ENCODE measurements at places on chromosomes 4 and X. TPM values are rescaled to one million over a fixed set of nuclear protein-coding genes. Genes with fewer than 3 reads are reported as not detected.

DNA sequence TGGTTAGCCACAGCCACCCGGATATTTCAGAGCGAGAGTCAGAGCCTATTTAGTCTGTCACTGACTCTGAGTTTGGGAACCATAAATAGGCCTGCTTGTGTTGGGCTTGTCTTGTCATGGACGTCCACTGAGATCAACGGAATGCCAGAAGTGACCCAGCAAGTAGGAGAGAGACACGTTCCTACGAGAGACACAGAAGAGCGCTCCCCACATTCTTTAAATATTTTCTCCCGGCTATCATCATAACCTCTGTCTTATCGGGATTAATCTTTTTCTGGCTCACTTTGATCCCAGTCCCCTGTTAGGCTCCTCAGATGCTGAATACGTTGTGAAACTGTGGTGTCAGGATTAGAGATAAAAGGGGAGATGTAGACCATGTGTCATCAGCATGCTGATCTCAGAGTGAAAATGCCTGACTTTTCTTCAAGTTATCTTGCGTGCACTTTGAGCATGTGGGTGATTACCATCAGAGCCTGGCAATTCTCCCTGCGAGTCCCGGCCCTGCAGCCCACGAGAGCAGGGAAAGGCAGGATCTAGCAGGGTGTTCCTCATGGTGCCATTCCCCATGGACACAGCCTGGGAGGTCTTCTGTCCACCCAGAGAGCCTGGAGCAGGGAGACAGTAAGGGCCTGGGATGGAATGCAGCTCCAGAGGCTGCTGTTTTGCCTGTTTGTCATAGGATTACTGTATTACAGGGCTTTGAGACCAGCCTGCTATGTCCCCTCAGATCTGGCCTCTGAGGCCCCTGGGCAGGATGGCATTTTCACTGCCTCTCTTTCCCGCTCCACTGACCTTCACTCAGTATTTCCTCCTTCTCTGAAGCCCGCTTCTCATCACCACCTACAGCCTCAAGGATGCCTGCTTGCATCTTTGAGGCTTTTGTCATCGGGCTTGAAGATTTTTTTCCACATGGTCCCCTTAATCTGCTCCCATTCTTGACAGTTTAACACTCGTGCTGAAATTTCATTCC, 2.8 kb upstream of the TENM3 start:
- H3K27ac ChIP-seq: no peak overlapping the region
- H3K36me3 ChIP-seq: no peaks in the 10 kb centered on the region
- no peaks in the 10 kb centered on the region for H3K27me3 ChIP-seq
- H3K4me1 ChIP-seq: peaks cover 5% of the 10 kb centered on the region
- DNase-seq: no peak
- H3K4me3 ChIP-seq: no peak overlapping the region

GRCh38 chr4:110484767-110485166, 8.8 kb downstream of the ENPEP start:
- H3K27me3 ChIP-seq: no peaks in the 10 kb centered on the region
- no peak for DNase-seq
- no peaks in the 10 kb centered on the region for H3K36me3 ChIP-seq
- H3K27ac ChIP-seq: no peak overlapping the region
- no peaks in the 10 kb centered on the region for H3K4me1 ChIP-seq

GRCh38 chr4:19982556-19982955, 269.1 kb upstream of the SLIT2 start:
- H3K4me3 ChIP-seq: no peak overlapping the region
- no peaks in the 10 kb centered on the region for H3K36me3 ChIP-seq
- no peaks in the 10 kb centered on the region for H3K4me1 ChIP-seq
- H3K27me3 ChIP-seq: no peaks in the 10 kb centered on the region
- no peak for DNase-seq

- H3K4me3 ChIP-seq: no peak overlapping the region
- DNase-seq: no peak
- H3K27ac ChIP-seq: no peak overlapping the region
- H3K4me1 ChIP-seq: peaks cover 81% of the 10 kb centered on the region
Observed at GRCh38 chrX:24168807-24169206, 19.3 kb downstream of the ZFX start.

- no peaks in the 10 kb centered on the region for H3K27me3 ChIP-seq
- no peak for DNase-seq
- H3K36me3 ChIP-seq: no peaks in the 10 kb centered on the region
- H3K27ac ChIP-seq: peak overlapping the region; percentile 71
Observed at GRCh38 chr4:8199594-8200301, 658 bp downstream of the SH3TC1 start.

GRCh38 chrX:134725103-134725690, 66.9 kb upstream of the PLAC1 start:
- no peak overlapping the region for H3K4me3 ChIP-seq
- no peak for DNase-seq
- H3K27me3 ChIP-seq: no peaks in the 10 kb centered on the region
- H3K36me3 ChIP-seq: no peaks in the 10 kb centered on the region
- no peak overlapping the region for H3K27ac ChIP-seq

DNA sequence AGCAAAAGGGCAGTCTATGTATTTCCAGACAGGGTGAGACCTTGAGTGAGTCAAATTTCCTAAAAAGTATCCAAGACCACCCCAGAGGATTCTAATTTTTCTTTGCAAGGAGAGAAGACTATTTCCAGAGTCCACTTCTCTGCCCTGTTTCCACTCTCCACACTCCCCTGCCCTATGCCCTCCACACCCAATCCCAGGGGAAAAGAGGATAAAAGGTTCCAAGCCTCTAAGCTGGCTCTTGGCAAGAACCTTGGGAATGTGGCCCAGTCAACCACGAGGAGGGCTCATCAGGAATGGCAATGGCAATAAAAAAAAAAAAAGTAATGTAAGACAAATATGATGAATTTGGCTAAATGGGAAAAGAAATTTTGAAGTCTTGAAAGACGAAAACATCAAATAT, 65.9 kb downstream of the SRPX start:
- no peaks in the 10 kb centered on the region for H3K4me1 ChIP-seq
- no peak for DNase-seq
- H3K4me3 ChIP-seq: no peak overlapping the region
- H3K36me3 ChIP-seq: no peaks in the 10 kb centered on the region
- no peaks in the 10 kb centered on the region for H3K27me3 ChIP-seq

DNA sequence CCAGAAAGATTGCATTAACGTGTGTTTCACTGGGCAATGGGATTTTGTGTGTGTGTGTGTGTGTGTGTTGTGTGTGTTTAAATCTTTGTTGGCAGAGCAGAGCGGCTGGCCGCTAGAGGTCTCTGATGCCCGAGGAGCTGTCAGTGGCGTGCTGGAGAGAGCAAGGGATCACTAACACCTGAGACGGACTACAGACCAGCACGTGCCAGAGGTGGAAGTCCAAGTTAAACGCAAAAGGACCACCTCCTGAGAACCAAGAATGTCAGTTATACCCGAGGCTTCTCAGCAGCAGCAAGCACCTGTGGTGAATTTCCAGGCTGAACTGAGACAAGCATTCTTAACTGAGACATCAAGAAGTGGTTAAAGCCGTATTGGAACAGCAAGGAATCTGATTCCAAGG, 9.0 kb upstream of the SLC25A14 start:
- no peaks in the 10 kb centered on the region for H3K27me3 ChIP-seq
- no peak overlapping the region for H3K4me3 ChIP-seq
- H3K27ac ChIP-seq: no peak overlapping the region
- no peaks in the 10 kb centered on the region for H3K36me3 ChIP-seq
- H3K4me1 ChIP-seq: no peaks in the 10 kb centered on the region
- no peak for DNase-seq

DNA sequence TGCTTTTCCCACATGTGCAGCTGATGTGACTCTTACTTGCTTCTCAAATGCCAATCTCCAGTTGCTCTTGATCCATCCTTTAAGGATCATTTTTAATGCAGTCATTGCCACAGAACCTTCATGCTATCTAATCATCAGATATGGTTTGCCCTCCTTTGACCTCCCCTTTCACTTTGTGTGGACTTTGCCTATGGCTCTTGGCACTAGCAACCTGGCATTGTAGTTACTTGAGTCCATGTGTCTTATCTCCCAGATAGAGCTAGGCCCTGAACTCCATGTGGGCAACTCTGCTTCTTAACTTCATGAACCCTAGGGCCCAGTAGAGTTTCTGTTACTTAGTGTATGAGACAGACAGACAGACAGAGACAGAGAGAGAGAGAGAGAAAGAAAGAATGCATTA, 41.6 kb downstream of the MTM1 start:
- no peaks in the 10 kb centered on the region for H3K4me1 ChIP-seq
- H3K4me3 ChIP-seq: no peak overlapping the region
- H3K36me3 ChIP-seq: no peaks in the 10 kb centered on the region
- no peak for DNase-seq
- H3K27me3 ChIP-seq: no peaks in the 10 kb centered on the region

DNA sequence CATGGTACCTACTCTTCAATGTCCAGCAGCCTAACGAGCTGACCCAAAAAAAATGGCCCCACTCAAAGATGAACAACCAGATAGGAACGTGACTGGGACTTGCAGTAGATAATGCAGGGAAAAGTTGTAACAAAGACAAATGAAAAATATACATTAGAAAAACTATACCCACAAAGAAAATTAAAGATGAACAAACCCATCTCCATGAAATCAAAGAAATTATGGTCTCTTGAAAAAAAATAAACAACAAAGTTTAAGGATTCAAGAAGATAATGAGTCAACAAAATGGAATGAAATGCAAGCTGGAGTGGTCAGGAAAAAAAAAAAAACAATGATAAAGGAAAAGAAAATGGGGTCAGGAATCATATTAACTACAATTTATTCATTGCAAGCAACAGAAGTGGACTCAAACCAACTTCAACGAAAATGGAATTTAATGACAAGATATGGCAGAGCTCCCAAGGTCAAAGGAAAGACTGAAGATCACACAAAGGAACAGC, 309.8 kb upstream of the GALNT7 start:
- no peak overlapping the region for H3K4me3 ChIP-seq
- H3K36me3 ChIP-seq: no peaks in the 10 kb centered on the region
- no peaks in the 10 kb centered on the region for H3K27me3 ChIP-seq
- DNase-seq: no peak
- no peak overlapping the region for H3K27ac ChIP-seq

DNA sequence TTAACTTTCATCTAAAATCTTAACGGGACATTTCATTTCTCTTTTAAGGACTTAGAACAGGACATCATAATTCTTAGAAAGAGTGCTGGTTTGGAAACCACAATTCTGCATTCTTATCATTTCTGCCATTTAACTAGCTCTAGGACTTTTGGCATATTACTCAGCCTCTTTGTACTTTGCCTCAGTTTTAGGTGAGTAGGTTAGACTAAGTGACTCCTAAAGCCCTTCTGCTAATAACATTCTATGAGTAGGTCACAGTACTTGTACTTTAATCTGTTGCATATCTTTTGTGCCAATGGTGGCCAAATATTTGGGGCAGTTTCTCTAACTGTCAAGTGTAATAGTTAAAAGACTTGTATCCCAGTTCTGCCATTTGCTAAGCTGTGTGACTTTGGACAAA, 115.4 kb upstream of the NUDT6 start:
- no peaks in the 10 kb centered on the region for H3K27me3 ChIP-seq
- no peak overlapping the region for H3K4me3 ChIP-seq
- no peak overlapping the region for H3K27ac ChIP-seq

DNA sequence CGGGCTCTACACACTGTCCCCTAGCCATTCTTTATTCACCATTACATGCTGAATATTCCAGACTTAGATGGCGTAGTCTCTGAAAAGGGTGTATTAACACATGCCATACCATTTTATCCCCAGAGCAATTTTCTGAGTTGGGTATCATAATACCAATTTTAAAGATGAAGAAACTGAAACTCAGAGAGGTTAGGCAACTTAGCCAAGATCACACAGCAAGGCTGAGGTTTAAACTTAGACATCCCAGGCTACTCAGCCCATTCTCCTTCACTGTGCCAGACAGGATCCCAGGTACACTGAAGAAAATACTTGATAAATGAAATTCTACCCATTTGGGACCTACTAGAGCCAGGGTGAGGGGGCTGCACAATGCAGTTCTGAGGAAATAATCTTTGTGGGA, 67.4 kb upstream of the ARHGAP36 start:
- no peak overlapping the region for H3K27ac ChIP-seq
- H3K4me3 ChIP-seq: no peak overlapping the region
- H3K36me3 ChIP-seq: no peaks in the 10 kb centered on the region
- no peaks in the 10 kb centered on the region for H3K27me3 ChIP-seq

GRCh38 chr4:32962100-32962499, 2241.9 kb downstream of the PCDH7 start:
- H3K4me1 ChIP-seq: no peaks in the 10 kb centered on the region
- no peak overlapping the region for H3K27ac ChIP-seq
- no peak for DNase-seq
- H3K36me3 ChIP-seq: no peaks in the 10 kb centered on the region
- H3K27me3 ChIP-seq: no peaks in the 10 kb centered on the region

DNA sequence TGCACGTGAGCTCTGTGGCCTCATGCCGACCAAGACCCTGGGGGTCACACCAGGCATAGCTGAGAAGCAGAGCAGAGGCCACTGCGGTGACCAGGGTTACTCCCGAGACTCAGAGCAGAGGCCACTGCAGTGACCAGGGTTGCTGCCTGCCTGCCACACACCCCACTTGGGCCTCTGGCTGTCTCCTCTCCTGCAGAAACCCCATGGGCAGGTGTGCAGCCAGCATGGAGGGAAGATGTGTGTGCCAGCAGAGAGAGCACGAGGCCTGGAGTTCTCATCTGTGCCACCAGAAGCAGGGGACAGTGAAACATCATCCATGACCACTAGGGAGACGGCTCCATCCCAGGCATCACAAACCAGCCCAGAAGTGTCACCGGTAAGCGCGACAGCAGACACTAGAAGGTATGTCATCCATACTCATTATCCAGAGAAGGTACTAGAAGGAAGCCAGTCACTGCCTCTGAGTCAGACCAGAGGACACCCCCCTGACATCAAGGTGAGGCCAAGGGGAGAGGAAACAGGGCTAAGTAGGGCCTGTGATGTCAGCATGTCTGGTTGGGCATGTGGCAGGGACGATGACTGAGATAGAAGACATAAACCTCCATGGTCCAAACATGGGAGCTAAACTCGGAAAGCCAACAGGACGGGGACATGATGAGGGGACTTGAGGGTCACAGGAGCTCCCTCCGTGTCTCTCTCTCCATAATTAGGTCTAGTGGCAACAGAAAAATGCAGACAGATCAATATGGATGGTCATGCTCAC, 24.2 kb upstream of the SPON2 start:
- H3K27me3 ChIP-seq: no peaks in the 10 kb centered on the region
- no peaks in the 10 kb centered on the region for H3K36me3 ChIP-seq
- H3K4me1 ChIP-seq: peaks cover 59% of the 10 kb centered on the region
- DNase-seq: peak; percentile 85

DNA sequence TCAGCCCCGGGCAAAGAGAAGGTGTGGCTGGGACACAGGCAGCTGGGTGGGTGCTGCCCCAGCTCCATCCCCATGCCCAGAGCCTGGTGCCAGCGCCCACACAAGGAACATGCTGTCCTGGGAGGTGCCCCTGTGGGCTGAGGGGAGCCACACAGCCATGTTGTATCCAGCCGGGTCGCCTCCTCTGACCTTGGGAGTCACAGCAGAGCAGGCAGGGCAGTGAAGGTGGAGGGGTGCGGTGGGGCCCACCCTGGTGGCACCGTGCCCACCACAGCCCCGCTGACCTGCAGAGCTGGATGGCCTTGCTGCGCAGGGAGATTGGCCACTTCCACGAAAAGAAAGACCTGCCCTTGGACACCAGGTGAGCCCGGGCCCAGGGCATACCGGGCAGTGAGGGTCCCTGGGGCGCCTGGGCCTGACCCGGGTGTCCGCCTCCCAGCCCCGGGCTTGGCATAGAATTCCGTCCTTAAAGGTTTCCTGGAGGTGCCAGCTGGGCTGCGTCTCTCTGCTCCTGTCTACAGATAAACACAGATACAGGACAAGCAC, 18.7 kb upstream of the ADD1 start:
- H3K4me1 ChIP-seq: peaks cover 7% of the 10 kb centered on the region
- no peak for DNase-seq
- no peaks in the 10 kb centered on the region for H3K27me3 ChIP-seq
- H3K27ac ChIP-seq: no peak overlapping the region
- no peaks in the 10 kb centered on the region for H3K36me3 ChIP-seq
- H3K4me3 ChIP-seq: no peak overlapping the region

PNMA6F gene
- total RNA-seq: not detected

ADRA2C gene
- total RNA-seq: 17.2 TPM

CFAP47 gene
- total RNA-seq: not detected

All from vagina (tissue), 2 donors.